ENCODE measurements at places on chromosomes 7 and 10.

DNA sequence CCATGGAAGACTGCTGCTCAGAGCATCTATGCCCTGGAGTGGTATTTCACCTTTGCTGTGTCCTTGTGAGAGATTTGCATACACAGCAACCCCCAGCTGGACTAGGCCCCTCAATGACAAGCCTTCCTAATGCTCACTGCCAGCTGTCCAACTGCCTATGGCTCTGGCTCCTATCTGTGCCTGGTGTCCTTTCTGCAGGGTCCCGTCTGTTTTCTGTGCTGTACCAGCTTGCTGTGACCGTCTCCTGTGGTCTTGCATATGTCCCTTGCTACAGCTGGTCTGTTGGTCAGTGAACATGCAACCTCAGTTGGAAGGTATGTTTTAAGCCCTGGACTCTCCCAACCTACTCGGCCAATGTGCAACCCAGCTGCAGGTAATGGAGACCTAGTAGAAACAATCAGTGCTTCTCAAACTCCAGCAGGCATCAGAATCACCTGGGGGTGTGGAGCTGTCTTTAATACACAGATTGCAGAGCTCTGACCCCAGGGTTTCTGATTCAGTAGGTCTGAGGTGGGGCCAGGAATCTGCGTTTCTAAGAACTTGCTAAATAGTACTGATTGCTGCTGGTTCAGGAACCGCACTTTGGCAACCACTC, 306.4 kb upstream of the ZNF32 start:
- no peak for DNase-seq

DNA sequence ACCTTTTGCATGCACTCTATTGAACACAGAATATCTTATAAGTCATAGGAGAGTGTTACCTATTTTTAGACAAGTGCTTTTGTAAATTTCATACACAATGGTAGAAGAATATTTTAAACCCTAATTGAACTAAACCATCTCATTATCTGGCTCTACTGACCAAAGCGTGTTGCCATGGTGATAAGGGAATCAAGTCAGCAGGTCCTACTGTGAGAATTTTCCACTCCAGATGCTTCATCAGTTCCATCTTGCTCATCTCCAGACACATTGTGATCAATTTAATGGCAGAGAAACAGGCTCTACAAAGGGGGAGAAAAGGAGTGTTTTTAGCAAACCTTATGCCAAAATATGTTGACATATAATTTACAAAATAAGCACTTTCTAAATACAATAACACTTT, 621.9 kb upstream of the GHITM start:
- no peak for DNase-seq

- no peak for DNase-seq
These were observed 90.3 kb upstream of the ADAM12 start for GRCh38 chr10:126478546-126478945.

DNA sequence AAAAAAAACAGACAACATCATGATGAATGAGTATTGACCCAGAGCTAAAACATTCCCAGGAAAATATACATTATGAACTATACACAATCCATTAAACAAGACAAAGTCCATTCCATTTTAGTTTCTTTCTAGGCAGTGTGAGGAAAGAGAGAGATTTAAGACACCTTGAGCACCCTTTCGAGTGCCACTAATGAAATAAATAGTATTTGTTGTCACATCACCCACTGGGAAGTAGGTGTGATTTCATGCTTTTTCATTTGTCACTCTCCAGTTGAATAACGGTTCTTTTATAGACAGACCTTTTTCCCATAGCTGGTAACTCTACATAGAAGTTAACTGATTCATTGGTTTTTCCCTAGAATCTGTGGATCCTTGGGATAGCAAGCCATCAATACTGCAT, 29.9 kb upstream of the SEMA3A start:
- DNase-seq, result no peak

GRCh38 chr10:127299956-127300689, 103.7 kb upstream of the INSYN2A start:
- DNase-seq, result no peak

Measured in NCI-H510A (cell line).